Panc1 (cell line): ENCODE measurements at places on chromosomes 12 and 14. TPM values are rescaled to one million over a fixed set of nuclear protein-coding genes. Genes with fewer than 3 reads are reported as not detected.

DNA sequence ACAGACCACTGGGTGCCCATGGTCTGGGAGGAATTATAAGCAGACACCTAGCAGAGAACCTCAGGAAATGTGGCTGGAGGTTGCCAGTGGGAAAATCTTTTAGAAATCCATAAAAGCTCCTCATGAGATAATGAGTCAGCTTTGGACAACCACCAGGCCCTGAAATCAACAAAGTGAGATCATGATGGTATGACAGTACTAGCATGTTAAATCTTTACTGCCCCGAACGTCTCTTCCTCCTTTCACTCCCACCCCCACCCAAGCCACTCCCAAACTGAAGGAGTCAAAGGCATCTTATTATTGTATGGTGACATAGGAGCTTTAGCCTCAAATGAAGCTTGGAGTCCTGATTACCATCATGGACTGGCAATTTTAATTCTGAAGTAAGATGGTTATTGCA is 240.0 kb downstream of the DIO2 start:
- DNase-seq = no peak

GRCh38 chr14:81434230-81434629 is 34.1 kb upstream of the STON2 start:
- no peak for DNase-seq

GRCh38 chr12:527241-527640 is 67.5 kb downstream of the B4GALNT3 start:
- no peak for DNase-seq

Gene POP5
- total RNA-seq = 43.7 TPM

DNA sequence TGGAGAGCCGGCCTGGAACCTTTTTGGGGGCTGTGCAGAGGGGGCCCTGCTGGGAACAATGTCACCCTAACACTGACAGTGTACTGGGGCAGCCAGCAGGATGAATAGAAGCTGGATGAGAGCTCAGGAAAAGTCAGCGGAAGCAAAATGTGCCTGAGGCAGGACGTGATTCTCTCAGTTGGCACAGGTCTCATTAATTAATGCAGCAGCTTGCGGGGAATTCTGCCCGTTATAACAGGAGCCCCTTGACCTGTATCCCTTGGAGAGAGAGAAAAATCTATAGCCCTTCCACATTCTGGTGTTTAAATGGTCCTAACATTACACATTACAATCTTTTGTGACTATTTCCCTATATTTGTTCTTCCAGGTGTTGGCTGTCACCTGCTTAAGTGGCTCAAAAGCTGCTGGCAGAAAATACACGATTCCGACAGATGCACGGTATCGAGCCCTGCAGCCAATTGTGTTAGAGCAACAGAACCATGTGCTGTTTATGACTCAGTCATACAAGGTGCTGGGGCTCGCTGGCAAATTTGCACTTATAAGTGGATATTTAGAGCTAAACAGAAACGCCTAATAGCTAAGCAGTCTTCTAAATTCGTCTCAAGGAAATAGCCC is 854.7 kb downstream of the AACS start:
- no peak for DNase-seq

GRCh38 chr12:2974560-2974971 is 15.4 kb downstream of the TEAD4 start:
- no peak for DNase-seq

- DNase-seq = no peak
Observed at GRCh38 chr12:131897276-131897675, 2.9 kb downstream of the ULK1 start.

DNA sequence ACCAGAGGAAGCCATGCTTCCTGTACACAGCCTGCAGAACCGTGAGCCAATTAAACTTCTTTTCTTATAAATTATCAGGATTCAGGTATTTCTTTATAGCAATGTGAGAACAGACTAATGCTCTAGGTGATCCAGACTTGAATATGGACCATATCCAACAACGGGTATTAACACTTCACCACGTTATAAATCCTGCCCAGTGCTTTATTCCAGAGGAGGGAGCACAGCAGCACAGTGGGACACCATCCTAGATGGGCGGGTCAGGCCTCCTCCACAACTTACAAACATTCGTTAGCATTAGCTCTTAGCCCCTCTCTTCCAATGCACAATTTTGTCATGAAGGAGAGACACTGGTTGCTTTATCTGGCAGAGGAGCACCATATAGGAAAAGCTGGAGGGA is 66.0 kb downstream of the TMCC3 start:
- no peak for DNase-seq

Gene PTPRR
- not detected for total RNA-seq

Gene MMP19
- total RNA-seq = 0.05 TPM

DNA sequence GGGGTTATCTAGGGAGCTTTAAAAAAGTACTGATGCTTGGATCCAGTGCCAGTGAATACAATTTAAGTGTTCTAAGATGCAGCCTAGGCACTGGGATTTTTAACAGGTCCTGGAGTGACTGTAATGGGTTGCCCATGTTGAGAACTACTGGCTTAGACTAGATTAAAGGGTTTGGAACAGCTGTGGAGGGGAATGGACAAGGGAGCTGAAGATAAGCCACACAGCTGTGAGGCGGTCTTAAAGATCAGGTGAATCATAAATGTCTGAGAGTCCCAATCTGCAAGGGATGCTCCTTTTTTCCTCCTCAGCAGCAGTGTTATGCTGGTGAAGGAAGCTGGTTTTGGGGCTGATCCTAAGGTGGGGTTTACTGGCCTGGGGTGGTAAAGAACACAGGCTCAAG is 35.5 kb upstream of the FRMD6 start:
- DNase-seq = no peak

GRCh38 chr12:25323581-25323982 is 72.9 kb upstream of the KRAS start:
- DNase-seq = no peak

DNA sequence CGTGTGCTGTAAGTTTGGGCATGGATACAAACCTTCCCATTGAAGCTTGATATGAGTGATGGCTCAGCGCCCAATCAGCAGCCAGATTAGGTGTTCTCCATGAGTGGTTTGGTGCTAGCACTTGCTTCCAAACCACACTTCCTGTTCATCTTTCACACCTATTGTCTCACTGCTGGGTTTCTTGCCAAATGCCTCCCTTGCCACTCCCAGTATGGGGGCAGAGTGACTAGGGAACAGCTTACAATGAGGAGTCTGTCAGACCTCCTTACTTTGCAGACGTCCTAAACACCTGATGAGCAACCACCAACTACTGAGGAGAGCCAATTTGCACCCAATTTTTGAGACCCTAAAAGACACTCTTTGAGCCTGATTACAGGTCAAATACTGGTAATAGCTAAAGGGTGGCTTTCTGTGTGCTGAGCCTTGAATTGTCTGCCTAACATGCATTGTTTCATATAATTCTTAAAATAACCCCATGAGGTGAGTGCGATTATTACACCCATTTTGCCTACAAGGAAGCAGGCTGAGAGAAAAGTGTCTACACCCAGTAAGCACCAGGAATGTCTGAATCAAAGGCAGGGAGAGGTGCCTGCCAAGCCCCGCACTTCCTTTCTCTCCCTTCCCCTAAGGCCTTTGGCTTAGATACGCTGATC is 48.4 kb upstream of the FOS start:
- no peak for DNase-seq

DNA sequence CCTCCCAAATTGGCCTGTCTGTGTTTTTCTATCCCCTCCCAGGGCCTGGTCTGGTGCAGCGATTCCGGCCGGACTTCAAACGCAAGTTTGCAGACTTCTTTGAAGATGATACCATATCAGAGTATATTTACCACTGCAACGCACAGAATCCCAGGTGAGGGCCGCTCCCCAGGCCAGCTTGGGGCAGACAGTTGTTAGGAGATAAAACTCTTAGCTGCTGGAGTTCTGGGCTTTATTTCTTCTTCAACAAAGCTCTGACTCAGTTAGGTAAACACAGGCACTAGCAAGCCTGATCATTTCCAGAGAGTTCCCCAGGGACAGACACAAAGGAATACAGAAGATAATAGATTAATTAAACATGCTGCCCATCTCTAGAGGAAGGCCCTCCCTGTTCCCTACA is 8.3 kb downstream of the ABHD4 start:
- no peak for DNase-seq

GRCh38 chr12:79873201-79873600 is 61.7 kb downstream of the PPP1R12A start:
- DNase-seq = no peak

GRCh38 chr12:34340534-34341361 is 318.5 kb downstream of the ALG10 start:
- DNase-seq = no peak

- no peak for DNase-seq
Observed at GRCh38 chr14:83419420-83419819, 1885.8 kb upstream of the SEL1L start.

Gene TMEM132D
- total RNA-seq = not detected

Gene SYNE2
- total RNA-seq = 37.5 TPM

Gene SYNDIG1L
- not detected for total RNA-seq
